ENCODE measurements at places on chromosomes 6 and 20.
A peak's percentile ranks its signal among the peaks of the same experiment; 100 is the strongest.

DNA sequence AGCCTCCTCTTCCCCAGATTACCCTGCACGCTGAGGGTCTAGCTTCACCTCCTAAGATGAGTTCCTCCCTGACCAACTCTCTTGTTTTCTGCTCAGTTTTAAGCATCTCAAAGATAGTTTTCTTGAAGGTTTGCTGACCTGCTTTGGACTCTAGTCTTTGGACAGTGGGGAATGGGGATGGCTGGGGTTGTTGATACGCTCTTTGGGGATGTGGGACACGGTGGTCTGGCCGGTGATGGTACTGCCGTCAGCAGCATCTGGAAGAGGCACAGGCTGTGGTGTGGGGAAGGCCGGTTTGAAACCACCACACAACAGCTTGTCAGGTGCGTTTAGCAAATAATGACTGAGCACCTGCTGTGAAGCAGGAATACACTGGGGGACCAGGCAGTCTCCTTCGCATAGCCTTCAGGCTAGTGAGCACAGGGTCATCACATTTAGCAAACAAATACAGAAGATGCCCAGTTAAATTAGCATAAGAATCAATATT, 94.1 kb downstream of the TMEM242 start:
- no peak overlapping the region for H3K4me3 ChIP-seq
- H3K27ac ChIP-seq = no peak overlapping the region
- H3K4me1 ChIP-seq = no peaks in the 10 kb centered on the region

- no peaks in the 10 kb centered on the region for H3K27me3 ChIP-seq
- H3K36me3 ChIP-seq = no peaks in the 10 kb centered on the region
- peaks cover 7% of the 10 kb centered on the region for H3K4me1 ChIP-seq
- no peak overlapping the region for H3K27ac ChIP-seq
- peak overlapping the region; percentile 69 for H3K4me3 ChIP-seq
These were observed 132.2 kb downstream of the GPX5 start for GRCh38 chr6:28657769-28658465.

DNA sequence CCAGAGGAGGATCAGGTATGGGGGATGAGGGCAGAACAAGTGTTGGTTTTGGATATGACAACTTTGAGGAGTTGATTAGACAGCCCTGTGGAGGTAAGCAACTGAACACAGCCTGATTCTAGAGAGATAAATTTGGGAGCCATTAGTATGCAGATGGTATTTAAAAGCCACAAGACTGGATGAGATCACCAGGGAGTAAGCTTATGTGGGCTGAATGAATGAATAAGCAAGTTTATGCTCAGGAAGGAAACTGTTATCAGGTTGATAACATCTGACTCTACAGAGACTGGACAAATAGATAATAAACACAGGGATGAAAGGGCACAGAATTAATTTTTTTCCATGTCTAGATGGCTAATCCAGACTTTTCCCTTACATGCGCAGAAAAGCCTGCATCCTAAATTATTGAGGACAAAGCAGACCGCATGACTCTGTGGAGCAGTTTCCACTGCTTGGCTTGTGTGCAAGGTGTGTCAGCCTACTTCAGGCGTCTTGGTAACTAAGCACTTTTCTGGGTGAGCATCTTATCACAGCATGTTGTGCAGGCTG, 150.6 kb downstream of the GJA10 start:
- no peaks in the 10 kb centered on the region for H3K36me3 ChIP-seq
- H3K27me3 ChIP-seq = no peaks in the 10 kb centered on the region
- 0 out of 2 replicates have a peak, but pooled peaks cover 8% of the 10 kb centered on the region for H3K4me1 ChIP-seq
- no peak overlapping the region for H3K27ac ChIP-seq
- peak; percentile 20 for DNase-seq
- no peak overlapping the region for H3K4me3 ChIP-seq

GRCh38 chr6:3022765-3023662, 23.3 kb downstream of the NQO2 start:
- peaks cover 24% of the 10 kb centered on the region for H3K4me1 ChIP-seq
- H3K4me3 ChIP-seq = no peak overlapping the region
- H3K36me3 ChIP-seq = peaks cover 6% of the 10 kb centered on the region

DNA sequence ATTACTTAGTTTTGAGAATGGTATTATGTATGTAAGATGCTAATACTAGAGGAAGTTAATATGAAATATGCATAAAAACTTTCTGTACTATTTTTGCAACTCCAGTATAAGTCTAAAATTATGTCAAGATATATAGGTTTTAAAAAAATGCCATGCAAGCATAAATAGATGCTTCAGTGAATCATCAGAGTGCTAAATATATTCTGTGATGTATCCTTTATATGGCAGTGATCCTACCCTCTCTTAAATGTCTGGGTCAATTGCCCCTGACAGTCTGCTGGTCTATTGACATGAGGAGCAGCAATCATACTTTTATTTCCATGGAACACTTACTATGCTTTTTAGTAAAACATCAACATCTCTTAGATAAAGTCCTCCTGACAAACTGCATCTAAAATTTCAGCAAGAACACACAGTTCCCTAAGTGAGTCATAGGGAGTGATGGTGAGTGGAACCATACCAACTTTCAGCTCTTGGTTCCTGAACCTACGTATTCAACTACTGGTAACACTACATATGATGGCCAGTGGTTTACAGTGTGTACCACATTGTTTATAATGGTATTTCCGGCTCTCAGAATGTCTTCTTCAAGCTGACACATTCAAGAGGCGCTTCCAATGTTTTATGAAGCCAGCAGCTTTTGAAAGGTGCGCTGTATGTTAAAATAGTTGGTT, 928.7 kb upstream of the GJE1 start:
- H3K4me1 ChIP-seq = no peaks in the 10 kb centered on the region
- H3K4me3 ChIP-seq = no peak overlapping the region
- no peaks in the 10 kb centered on the region for H3K27me3 ChIP-seq
- H3K27ac ChIP-seq = no peak overlapping the region
- no peaks in the 10 kb centered on the region for H3K36me3 ChIP-seq

DNA sequence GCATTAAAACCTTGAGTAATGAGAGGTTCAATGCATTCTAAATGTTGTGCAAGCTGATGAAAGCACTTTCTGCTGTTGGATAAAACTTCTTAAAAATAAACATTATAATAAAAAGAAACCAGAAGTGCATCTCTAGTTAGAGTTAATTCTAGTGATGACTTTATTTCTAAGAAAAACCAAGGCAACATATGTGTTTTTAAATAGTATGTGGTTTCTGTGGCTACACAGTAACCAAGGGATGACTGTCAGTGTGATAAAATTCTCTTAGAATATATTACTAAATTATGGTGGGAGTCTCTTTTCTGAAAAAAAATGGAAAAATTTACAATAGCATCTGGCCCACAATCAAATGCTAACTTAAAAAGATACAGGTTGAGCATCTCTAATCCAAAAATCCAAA, 117.0 kb downstream of the ME1 start:
- no peaks in the 10 kb centered on the region for H3K4me1 ChIP-seq
- DNase-seq = no peak
- H3K4me3 ChIP-seq = no peak overlapping the region
- H3K36me3 ChIP-seq = no peaks in the 10 kb centered on the region
- no peak overlapping the region for H3K27ac ChIP-seq
- no peaks in the 10 kb centered on the region for H3K27me3 ChIP-seq

DNA sequence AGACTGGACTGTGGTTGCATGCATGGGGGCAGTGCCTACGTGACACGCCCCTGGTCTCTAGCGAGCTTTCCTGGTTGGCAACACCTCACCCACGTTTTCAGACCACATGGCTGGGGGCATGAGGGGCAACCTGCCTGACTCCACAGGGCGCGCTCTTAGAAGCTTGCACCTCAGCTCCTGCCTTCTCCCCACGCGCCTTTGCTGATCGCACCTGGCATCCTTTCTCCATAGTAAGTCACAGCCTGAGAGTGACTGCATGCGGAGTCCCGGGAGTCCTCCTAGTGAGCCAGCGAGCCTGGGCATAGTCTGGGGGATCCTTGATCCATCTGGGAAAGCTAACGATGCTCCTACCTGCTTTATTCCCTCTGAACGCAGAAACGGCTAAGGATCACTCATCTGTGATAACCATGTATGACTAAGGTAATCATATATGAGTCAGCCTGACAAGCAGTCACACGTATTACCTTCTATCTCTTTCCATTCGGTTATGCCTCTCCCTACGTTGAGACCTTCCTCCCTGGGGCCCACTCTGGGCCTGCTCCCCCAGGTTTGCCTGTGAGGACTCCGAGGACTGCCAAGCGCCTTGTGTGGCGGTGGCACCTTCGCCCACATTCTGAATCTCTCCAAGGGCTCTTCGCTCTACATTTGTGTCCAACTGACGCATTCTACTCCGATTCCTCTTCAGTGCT, 4.5 kb downstream of the TCFL5 start:
- H3K27ac ChIP-seq = no peak overlapping the region
- no peaks in the 10 kb centered on the region for H3K27me3 ChIP-seq
- peak; percentile 34 for DNase-seq
- H3K4me3 ChIP-seq = no peak overlapping the region
- peaks cover 16% of the 10 kb centered on the region for H3K4me1 ChIP-seq

- no peaks in the 10 kb centered on the region for H3K27me3 ChIP-seq
- no peaks in the 10 kb centered on the region for H3K36me3 ChIP-seq
- H3K27ac ChIP-seq = peak overlapping the region; percentile 81
- peaks cover 41% of the 10 kb centered on the region for H3K4me1 ChIP-seq
These were observed 245.4 kb upstream of the FLRT3 start for GRCh38 chr20:14582855-14583254.

- H3K27me3 ChIP-seq = no peaks in the 10 kb centered on the region
- H3K36me3 ChIP-seq = no peaks in the 10 kb centered on the region
- H3K4me1 ChIP-seq = peaks cover 3% of the 10 kb centered on the region
- H3K4me3 ChIP-seq = no peak overlapping the region
- no peak overlapping the region for H3K27ac ChIP-seq
These were observed 65.9 kb downstream of the CRYBG1 start for GRCh38 chr6:106426250-106426970.

- H3K36me3 ChIP-seq = no peaks in the 10 kb centered on the region
- no peak overlapping the region for H3K4me3 ChIP-seq
- H3K27ac ChIP-seq = no peak overlapping the region
These were observed 175.8 kb downstream of the GMPR start for GRCh38 chr6:16414205-16414604.

DNA sequence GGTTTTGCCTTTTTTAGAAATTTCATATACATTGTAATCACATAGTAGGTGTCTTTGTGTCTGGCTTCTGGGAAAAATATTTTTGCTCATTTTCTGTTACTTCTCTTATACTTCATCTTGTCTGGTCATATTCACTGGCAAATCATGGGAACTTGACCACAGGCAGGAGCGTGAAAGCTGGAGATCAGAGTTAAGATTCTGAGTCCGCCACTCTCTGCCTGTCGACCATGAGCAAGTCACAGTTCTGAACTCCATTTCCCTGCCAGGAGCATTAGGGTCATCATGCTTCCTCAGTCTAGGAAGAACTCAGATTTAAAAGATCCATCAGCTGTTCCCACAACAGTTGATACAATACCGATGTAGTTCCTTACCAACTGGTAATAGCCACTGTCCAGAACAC, 12.4 kb upstream of the SCGN start:
- H3K4me3 ChIP-seq = no peak overlapping the region
- H3K27ac ChIP-seq = no peak overlapping the region
- DNase-seq = no peak
- peaks cover 63% of the 10 kb centered on the region for H3K27me3 ChIP-seq
- H3K36me3 ChIP-seq = no peaks in the 10 kb centered on the region

- DNase-seq = no peak
- H3K36me3 ChIP-seq = no peaks in the 10 kb centered on the region
- H3K4me1 ChIP-seq = peaks cover 38% of the 10 kb centered on the region
- peak overlapping the region; percentile 4 for H3K27ac ChIP-seq
These were observed 2.3 kb upstream of the KIF16B start for GRCh38 chr20:16575390-16576140.

- H3K27me3 ChIP-seq = no peaks in the 10 kb centered on the region
- H3K36me3 ChIP-seq = peaks cover 4% of the 10 kb centered on the region
- no peak overlapping the region for H3K27ac ChIP-seq
- H3K4me3 ChIP-seq = no peak overlapping the region
These were observed 4.9 kb downstream of the E2F1 start for GRCh38 chr20:33681288-33681687.

- peaks cover 16% of the 10 kb centered on the region for H3K4me1 ChIP-seq
- DNase-seq = peak; percentile 13
- no peaks in the 10 kb centered on the region for H3K36me3 ChIP-seq
- no peak overlapping the region for H3K4me3 ChIP-seq
These were observed 16.6 kb upstream of the TXLNB start for GRCh38 chr6:139308286-139308916.

- H3K27ac ChIP-seq = no peak overlapping the region
- H3K4me3 ChIP-seq = no peak overlapping the region
- H3K4me1 ChIP-seq = no peaks in the 10 kb centered on the region
- no peak for DNase-seq
These were observed 9.8 kb downstream of the C6orf52 start for GRCh38 chr6:10684618-10685017.

DNA sequence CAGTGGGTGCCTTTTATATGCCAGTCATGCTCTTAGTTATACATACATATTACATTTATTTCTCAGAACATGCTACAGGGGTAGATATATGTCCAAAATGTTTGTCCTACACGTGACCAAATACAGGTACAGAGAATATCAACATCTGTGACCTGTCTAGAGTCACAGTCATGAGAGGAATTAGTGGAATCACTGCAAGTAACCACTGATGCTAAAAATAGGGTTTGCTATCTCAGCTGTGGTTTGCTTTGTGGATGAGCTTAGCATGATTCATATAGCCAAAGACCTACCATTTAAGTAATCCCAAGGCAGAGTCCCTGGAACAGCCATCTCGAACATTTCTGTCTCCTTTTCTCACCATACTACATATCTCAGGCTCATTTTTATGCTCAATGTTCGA, 32.3 kb downstream of the GSTA3 start:
- no peaks in the 10 kb centered on the region for H3K36me3 ChIP-seq
- no peak overlapping the region for H3K27ac ChIP-seq
- no peaks in the 10 kb centered on the region for H3K27me3 ChIP-seq

- no peaks in the 10 kb centered on the region for H3K4me1 ChIP-seq
- no peaks in the 10 kb centered on the region for H3K27me3 ChIP-seq
- H3K36me3 ChIP-seq = no peaks in the 10 kb centered on the region
- DNase-seq = no peak
These were observed 497.5 kb downstream of the UTRN start for GRCh38 chr6:144782634-144783033.

Data from PC-3 (cell line).